ENCODE measurements at places on chromosomes 6 and 20.

DNA sequence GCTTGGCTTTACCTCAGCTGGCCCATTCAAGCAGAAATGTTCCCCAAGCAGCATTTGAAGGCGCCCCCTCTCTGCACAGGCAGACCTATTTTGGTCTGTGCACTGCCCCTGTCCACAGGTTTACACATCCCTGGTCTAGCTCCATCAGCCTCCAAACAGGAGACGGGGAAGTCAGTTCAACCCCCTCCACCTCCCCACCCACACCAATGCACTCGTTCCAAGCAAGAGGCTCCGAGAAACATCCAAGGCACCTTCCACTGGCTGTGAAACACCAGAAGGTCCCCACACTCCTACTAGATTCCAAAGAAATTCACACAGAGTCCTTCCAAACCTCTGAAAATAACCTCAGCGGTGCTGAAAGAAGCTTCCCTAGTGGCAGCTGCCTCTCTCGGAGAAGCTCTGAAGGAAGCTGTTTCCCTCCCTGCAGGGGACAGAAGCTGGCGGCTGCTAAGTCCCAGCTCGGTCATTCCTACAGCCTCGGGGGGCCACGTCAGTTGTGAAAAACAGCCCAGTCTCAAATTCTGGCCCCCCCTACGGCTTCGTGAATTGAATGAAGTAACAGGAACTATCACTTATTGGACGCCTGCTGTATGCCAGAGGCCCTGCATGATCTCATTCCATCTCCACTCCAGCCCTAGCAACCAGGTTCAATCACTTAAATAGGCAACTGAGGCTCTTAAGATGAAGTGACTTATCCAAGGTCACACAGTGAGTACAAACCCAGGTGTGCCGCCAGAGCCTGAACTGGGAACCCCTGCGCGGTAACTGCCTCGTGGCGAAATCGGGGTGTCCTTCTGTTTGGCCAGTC, 815 bp downstream of the SPATA2 start:
- peak; percentile 35 for DNase-seq

DNA sequence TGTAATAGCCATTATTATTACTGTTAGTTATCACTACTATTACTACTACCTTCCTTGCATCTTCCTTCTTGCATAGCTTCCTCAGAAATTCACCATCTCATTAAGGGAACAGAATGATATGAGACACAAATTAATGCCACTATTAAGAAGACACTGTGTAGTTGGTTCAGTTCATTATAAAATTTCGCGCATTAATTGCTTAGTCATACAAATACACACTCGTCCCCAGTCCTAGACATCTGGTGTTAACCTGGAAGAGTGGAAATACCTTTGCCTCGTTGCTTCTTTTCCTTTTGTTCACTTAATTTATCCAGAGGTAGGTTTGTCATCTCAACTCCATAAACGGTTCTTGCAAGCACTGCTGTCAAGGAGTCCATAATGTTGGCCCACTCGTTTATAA, 107.5 kb downstream of the RALGAPA2 start:
- no peak for DNase-seq

DNA sequence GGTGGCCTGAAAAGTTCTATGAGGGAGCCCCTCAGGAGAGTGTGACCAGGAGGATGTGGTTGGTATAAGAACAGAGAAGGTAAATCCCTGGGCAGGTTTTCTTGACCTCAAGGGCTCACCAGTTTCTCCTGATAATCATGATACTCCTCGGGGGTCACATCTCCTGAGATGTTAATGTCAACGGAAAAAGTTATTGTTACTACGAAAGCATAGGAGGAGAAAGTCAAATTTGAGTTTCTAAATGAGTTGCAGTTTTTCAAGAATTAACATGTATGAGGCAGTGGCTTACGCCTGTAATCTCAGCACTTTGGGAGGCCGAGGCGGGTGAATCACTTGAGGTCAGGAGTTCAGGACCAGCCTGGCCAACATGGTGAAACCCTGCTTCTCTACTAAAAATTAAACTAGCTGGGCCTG, 23.4 kb downstream of the MGME1 start:
- DNase-seq, result no peak

DNA sequence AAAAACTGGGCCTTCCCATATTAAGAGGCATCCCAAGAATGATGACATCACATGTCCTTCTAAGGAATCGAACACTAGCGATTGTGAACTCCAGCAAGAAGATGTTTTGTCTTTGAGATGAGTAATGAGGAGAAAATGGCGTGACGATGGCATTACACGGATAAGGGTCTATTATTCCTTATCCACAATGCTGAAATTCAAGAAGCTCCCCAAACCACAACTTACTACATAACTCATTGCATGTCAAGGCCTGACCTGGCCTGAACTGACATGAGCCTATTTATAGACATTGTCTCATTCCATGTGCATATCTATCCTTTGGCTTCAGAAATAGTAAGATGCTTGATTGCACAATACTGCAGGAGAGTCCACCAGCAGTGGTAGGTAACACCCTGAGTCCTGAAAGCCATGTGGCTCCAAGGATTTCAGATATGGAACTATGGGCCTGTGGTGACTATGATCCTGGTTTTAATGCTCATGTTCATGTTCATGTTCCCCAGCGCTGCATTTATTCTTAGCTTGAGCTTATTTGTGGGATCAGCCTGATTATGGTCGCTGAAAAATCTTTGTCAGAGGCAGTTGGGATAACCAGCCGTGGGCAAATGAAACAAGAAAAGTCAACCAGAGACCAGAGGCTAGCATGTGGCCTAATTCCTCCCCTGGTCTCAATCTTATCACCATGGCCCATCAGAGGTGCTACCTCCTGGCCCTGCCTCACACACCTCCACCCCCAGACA, 183.2 kb upstream of the JARID2 start:
- DNase-seq, result peak; percentile 57

- DNase-seq, result no peak
Observed at GRCh38 chr20:33119725-33120720, 40.6 kb downstream of the BPIFB4 start.

DNA sequence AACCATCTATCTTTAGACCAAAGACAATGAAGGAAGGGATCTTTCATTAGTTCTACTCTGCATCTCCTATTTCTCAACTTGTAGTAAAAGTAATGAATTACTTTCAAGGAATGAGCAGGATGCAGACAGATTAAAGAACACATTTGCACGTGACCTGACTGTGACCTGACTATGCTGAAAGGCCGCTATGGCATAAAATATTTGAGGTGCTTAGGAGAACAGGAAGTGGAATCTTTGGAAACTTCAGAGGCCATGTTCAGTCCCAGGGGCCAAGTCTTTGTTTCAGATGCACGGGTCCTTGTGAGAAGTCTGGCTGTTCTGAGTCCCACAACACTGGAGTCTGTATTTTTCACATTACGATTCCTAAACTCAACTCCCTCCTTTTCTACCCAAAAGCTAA, 41.0 kb downstream of the NINL start:
- no peak for DNase-seq

DNA sequence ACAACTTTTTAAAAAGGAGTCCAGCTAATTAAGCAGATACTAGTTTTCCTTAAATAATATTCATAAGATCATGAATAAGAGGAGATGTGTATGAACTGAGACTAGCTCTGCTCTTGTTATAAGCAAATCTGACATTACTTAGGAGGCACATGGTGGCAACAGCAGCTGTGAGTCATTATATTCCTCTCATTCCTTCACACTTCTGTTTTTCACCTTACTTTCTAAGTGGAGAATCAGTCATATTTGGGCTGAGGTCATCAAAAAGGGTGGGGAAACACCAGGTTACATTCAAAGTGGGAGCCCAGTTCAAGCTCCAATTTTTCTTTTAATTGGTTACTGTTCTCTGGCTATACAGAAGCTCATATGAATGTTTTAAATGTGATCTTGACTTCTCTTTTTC, 6.0 kb upstream of the RIPPLY2 start:
- DNase-seq, result no peak

DNA sequence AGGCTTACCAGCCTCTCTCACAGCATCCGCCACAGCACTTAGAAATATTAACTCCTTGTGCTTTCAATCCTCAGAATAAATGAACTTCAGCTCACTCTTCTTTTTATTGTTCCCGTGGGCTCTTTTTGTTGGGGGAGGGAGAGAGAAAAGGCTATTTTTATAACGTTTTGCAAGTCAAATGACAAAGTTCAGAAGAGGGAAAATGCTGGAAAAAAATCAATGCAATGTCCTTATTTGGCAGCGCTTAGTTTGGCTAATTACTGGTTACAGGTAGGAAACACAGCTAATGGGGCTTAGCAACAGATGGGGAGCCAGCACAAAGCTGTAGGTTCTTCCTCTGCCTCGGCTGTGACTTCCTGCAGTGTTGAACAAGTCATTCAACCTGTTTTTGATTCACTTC, 1067.0 kb upstream of the MAP3K7 start:
- no peak for DNase-seq

All from RCC 7860 (cell line).